Pulmonary artery endothelial cell (primary cell): ENCODE measurements at places on chromosomes 1 and 21.

- no peak for DNase-seq
Observed at GRCh38 chr1:198861636-198862035, 222.8 kb downstream of the PTPRC start.

DNA sequence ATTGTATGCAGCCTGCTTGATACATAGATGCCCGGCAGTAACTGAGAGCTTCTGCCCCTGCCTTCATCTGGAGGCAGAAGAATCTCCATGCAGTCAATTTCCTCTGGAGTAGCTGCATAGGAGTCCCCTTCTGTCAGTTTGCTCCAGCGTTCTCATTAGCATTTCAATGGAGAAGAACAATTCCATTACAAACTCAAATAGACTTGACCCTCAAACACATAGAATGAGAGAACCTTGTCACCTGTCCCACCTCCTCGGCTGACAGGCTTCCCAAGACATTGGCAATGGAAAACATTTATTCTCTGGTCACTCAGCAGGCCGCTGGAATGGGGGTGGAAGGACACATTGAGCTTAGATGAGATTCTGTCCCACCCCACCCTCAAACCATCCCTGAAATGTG lies 45.6 kb upstream of the TMEM51 start:
- no peak for DNase-seq

- DNase-seq: no peak
Observed at GRCh38 chr1:200029035-200029821, 1.7 kb downstream of the NR5A2 start.

DNA sequence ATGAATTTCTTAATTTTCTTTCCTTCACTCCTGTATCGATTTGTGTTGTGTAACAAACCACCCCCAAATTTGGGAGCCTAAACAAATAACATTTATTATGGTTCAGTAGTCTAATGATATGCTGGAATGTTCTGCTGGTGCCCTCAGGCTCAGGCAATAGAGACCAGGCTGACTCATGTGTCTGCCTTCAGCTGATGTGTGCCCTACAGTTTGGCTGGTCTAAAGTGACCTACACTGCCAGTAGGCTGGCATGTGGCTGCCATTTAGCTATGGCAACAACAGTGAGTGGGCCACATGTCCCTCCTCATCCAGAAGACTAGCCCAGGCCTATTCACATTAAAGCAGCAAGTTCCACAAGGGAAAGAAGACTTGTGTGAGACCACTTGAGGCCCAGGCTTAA lies 115.8 kb downstream of the PTPRC start:
- no peak for DNase-seq

- peak; percentile 39 for DNase-seq
Observed at GRCh38 chr1:100866041-100866900, 28.4 kb downstream of the EXTL2 start.

DNA sequence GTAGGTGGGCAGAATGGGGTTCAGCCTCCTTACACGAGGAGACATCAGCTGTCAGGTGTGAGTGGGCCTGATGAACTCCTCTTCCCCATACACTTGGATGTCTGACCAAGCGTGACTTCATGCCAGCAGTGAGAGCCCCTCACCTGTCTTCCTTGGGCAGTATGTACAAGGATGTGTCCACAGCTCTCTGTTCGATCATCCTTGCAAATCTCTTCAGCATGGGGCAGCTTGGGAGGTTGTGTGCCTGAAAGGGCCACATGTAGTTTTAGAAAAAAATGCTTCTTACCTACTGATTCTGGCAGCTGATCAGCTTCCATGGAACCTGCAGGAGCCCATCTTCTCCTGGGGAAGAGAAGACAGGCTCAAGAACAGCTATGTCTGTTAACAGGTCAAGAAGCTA lies 18.0 kb downstream of the ACP6 start:
- no peak for DNase-seq

DNA sequence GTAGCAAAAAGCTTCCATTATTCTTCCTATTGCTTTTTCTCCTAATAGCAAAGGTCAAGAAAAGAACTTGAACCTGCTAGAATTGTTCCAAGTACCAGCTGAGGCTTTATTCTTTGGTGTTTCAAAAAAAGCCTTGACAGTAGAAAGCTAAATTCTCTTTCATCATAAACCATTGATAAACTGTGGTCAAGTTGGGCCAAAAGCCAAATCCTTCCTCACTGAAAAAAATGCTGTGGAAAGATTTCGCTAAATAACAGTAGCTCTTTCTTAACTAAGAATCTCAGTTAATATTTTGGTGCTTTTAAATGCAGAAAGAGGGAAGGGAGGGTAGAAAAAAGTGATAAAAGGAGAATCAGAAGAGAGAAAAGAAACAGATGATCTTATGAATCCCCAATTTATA lies 14.0 kb upstream of the JAM2 start:
- DNase-seq: no peak

GRCh38 chr1:199667089-199667488 lies 360.4 kb upstream of the NR5A2 start:
- DNase-seq: no peak
